Heart left ventricle (tissue), 16 donors: ENCODE measurements at places on chromosomes 3 and 15. TPM values are rescaled to one million over a fixed set of nuclear protein-coding genes. Genes with fewer than 3 reads are reported as not detected.

The ROBO1 gene
- 2.2 TPM for polyA plus RNA-seq

The BCL6 gene
- polyA plus RNA-seq: 45.7 TPM

The RFT1 gene
- polyA plus RNA-seq: 5.0 TPM

The PRSS50 gene
- 0.06 TPM for polyA plus RNA-seq

The KNG1 gene
- 0.11 TPM for polyA plus RNA-seq

The ABHD14A gene
- 21.7 TPM for polyA plus RNA-seq

The GRK7 gene
- polyA plus RNA-seq: 0.06 TPM

The TMEM115 gene
- polyA plus RNA-seq: 57.3 TPM

The NDUFB5 gene
- 138 TPM for polyA plus RNA-seq

The AQR gene
- polyA plus RNA-seq: 10.0 TPM

The LEKR1 gene
- polyA plus RNA-seq: 0.34 TPM

The DHFR2 gene
- 2.7 TPM for polyA plus RNA-seq

The ANKRD63 gene
- polyA plus RNA-seq: not detected

The TEX55 gene
- polyA plus RNA-seq: not detected

The SNX22 gene
- polyA plus RNA-seq: 1.9 TPM

The GALNT15 gene
- 5.0 TPM for polyA plus RNA-seq

The AQP9 gene
- polyA plus RNA-seq: 0.96 TPM

The TGM5 gene
- not detected for polyA plus RNA-seq

The GAP43 gene
- polyA plus RNA-seq: 3.3 TPM

The BUB1B gene
- 0.14 TPM for polyA plus RNA-seq

The SCAANT1 gene
- polyA plus RNA-seq: not detected

The ARGFX gene
- not detected for polyA plus RNA-seq

The SEMA6D gene
- polyA plus RNA-seq: 3.1 TPM

The KLHL6 gene
- 0.46 TPM for polyA plus RNA-seq

The KIF23 gene
- polyA plus RNA-seq: 0.54 TPM

The PLCB2 gene
- 7.7 TPM for polyA plus RNA-seq

The COMMD4 gene
- polyA plus RNA-seq: 53.7 TPM

The NR2F2 gene
- polyA plus RNA-seq: 11.8 TPM

The TUSC7 gene
- polyA plus RNA-seq: not detected

The DPPA2 gene
- not detected for polyA plus RNA-seq

The CCR5 gene
- polyA plus RNA-seq: 0.27 TPM

The CTDSPL gene
- 9.2 TPM for polyA plus RNA-seq

The CCR9 gene
- not detected for polyA plus RNA-seq

The C3orf80 gene
- polyA plus RNA-seq: 0.10 TPM

The GPR149 gene
- not detected for polyA plus RNA-seq

The ITPKA gene
- 6.7 TPM for polyA plus RNA-seq

The PAQR5 gene
- 0.91 TPM for polyA plus RNA-seq

The GOLGA6B gene
- polyA plus RNA-seq: not detected

The NPAP1 gene
- polyA plus RNA-seq: not detected

The C3orf33 gene
- polyA plus RNA-seq: 3.0 TPM

The MNS1 gene
- polyA plus RNA-seq: 0.46 TPM

The TNFAIP8L3 gene
- polyA plus RNA-seq: 28.0 TPM

The SLC7A14 gene
- not detected for polyA plus RNA-seq

The TM4SF1 gene
- polyA plus RNA-seq: 117 TPM

The SLC9A9 gene
- 1.1 TPM for polyA plus RNA-seq

The C3orf20 gene
- polyA plus RNA-seq: not detected

The USF3 gene
- polyA plus RNA-seq: 5.8 TPM

The RLBP1 gene
- not detected for polyA plus RNA-seq

The FBXW12 gene
- not detected for polyA plus RNA-seq

The NANOGP8 gene
- 0.34 TPM for polyA plus RNA-seq

The ZNF385D gene
- polyA plus RNA-seq: 3.0 TPM

The XYLB gene
- polyA plus RNA-seq: 0.42 TPM

The C2CD4B gene
- 1.3 TPM for polyA plus RNA-seq

The ESYT3 gene
- polyA plus RNA-seq: 0.42 TPM

The SLC15A2 gene
- polyA plus RNA-seq: 1.0 TPM

The RAD51 gene
- 0.15 TPM for polyA plus RNA-seq

The BTLA gene
- not detected for polyA plus RNA-seq

The LXN gene
- 5.6 TPM for polyA plus RNA-seq
